ENCODE measurements at places on chromosomes 11 and 22. TPM values are rescaled to one million over a fixed set of nuclear protein-coding genes. Genes with fewer than 3 reads are reported as not detected.

F2 gene
- total RNA-seq: 0.41 TPM

CBX6 gene
- total RNA-seq: 207 TPM

DGAT2 gene
- 5.8 TPM for total RNA-seq

FOSL1 gene
- total RNA-seq: 75.6 TPM

CCND1 gene
- 31.9 TPM for total RNA-seq

DDI1 gene
- not detected for total RNA-seq

IFITM10 gene
- total RNA-seq: 0.53 TPM

OR8A1 gene
- not detected for total RNA-seq

SLN gene
- not detected for total RNA-seq

MRGPRX4 gene
- not detected for total RNA-seq

SCGB1C1 gene
- total RNA-seq: not detected

PKNOX2 gene
- total RNA-seq: not detected

RIMBP3B gene
- 0.20 TPM for total RNA-seq

TMPRSS5 gene
- total RNA-seq: 0.30 TPM

APOBEC3B gene
- total RNA-seq: 2.1 TPM

MDK gene
- 2.9 TPM for total RNA-seq

C2CD2L gene
- 22.0 TPM for total RNA-seq

RIMBP3C gene
- total RNA-seq: 0.57 TPM

SCUBE1 gene
- total RNA-seq: not detected

SPON1 gene
- 0.82 TPM for total RNA-seq

TRIM22 gene
- total RNA-seq: 41.1 TPM

DEUP1 gene
- not detected for total RNA-seq

NUP160 gene
- total RNA-seq: 80.4 TPM

SCGB1D2 gene
- not detected for total RNA-seq

DERL3 gene
- total RNA-seq: 6.9 TPM

BDNF gene
- total RNA-seq: not detected

NRGN gene
- total RNA-seq: 2.4 TPM

ACR gene
- not detected for total RNA-seq

OR2AT4 gene
- total RNA-seq: not detected

OR52I2 gene
- total RNA-seq: not detected

GPR83 gene
- total RNA-seq: not detected

Data from activated T-cell treated with anti-CD3 and anti-CD28 coated beads, Interleukin-2, amount 50 U/mL, for 4 hours (primary cell).